Effector CD4-positive, alpha-beta T cell (primary cell): ENCODE measurements at places on chromosomes 16 and 17.

DNA sequence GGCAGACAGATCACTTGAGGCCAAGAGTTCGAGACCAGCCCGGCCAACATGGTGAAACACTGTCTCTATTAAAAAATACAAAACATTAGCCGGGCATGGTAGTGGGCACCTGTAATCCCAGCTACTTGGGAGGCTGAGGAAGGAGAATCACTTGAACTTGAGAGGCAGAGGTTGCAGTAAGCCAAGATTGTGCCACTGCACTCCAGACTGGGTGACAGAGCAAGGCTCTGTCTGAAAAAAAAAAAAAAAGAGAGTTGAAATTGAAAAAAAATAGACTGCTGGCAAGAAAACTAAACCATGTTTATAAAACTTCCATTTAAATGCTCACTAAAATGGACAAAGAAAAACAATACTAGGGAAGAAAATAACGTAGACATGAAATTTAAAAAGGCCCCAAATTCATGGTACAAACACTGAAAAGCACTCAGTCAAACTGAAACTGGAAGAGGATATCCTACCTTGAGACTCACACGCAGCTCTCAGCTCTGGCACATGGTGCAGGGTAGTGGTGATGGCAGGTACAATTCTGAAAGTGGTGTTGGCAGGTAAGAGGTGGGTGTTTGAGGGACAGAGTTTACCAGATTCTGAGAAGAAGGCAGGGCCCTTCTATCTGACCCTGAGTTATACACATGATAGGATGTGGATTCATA, 19.3 kb downstream of the CNTROB start:
- no peak for DNase-seq

- DNase-seq = no peak
Observed at GRCh38 chr17:62822080-62822904, 14.2 kb upstream of the MARCHF10 start.

GRCh38 chr16:1984347-1985225, 593 bp downstream of the GFER start:
- DNase-seq = no peak

GRCh38 chr17:58997756-58998553, 108.7 kb downstream of the TRIM37 start:
- no peak for DNase-seq
